Right lobe of liver (tissue), 6 donors: ENCODE measurements at places on chromosomes 6 and 20. TPM values are rescaled to one million over a fixed set of nuclear protein-coding genes. Genes with fewer than 3 reads are reported as not detected.

GRCh38 chr6:80402266-80402665 lies 295.8 kb downstream of the BCKDHB start:
- DNase-seq, result no peak

- no peak for DNase-seq
These were observed 77.1 kb downstream of the SHLD1 start for GRCh38 chr20:5827098-5827853.

GRCh38 chr6:30163918-30164654 lies 740 bp downstream of the TRIM15 start:
- DNase-seq, result no peak

DNA sequence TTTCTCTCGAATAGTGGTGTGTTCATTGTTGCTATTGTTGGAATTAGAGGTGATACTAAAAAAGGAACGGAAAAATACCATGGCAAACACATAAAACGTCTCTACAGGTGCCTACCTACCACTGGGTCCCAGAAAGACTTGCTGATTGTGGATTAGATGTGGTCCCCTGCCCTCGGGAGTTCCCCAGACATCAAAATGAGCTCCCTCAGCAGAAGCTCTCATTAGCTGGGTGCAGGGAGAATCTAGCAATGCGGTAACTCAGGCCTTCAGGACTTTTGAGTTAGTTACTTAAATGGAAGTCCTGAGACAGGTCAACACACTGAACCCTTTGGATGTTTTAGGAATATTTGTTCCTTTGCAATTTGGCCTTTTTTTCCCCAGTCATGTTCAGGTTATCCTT lies 6.1 kb downstream of the IRF4 start:
- DNase-seq, result no peak

DNA sequence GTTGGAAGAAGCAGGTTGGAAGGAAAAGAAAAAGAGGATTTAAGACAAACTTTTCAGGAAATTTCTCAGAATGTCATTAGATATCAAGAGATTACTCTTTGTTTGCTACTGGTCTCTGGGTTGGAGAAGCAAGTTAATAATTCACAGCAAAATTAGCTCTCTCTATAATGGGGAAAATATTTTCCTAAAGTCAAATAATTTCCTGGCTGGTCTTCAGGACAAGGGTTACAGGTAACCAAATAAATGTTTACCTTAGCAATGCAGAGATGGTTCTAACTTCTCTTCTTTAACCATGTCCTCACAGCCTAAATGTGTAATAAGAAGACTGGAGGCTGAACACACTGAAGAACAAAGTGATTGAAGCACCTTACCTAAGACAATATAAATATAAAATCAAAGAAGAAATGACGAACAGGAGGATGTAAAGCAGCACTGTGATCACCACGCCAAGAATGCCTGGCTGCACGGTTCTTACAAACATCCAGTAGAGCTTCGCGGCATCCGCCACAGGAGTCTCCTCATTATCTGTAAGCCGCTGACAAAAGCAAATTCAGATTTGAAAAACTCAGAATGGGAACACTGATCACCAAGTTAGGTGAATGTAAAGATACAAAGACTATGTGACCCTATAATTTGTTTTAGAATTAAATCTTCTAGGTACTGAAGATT lies 717.5 kb downstream of the TFAP2A start:
- no peak for DNase-seq

DNA sequence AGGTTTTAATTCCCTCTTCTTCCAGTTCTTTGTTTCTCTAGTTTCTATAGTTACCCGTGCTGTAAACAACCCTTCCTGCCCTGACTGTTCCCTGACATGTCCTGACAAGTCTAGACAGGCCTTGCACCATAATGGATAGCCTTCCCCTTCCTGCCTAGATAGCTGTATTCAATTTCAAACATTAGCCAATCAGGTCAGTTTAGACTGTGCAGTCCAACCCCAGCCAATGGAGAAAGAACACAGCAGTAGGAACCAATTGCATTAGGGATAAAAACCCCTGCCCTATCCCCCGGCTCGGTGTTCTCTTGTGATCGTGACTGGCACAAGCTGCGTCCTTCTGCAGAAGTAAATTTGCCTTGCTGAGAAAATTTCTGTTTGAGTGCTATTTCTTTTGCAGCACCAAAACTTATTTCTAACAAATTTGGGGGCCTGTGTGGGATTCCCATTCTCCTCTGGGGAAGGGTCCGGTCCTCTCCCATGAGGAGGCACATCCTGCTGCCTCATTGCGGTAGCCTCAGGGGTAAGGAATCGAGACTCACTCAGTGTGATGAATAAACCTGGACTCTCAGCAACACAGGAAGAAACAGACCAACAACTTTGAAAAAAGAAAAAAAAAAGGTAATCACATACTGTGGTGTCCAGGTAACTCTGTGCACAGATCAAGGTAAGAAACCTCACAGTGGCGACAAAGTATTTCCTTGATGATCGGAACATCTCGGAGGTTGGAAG lies 248.7 kb upstream of the ECI2 start:
- DNase-seq, result no peak

DNA sequence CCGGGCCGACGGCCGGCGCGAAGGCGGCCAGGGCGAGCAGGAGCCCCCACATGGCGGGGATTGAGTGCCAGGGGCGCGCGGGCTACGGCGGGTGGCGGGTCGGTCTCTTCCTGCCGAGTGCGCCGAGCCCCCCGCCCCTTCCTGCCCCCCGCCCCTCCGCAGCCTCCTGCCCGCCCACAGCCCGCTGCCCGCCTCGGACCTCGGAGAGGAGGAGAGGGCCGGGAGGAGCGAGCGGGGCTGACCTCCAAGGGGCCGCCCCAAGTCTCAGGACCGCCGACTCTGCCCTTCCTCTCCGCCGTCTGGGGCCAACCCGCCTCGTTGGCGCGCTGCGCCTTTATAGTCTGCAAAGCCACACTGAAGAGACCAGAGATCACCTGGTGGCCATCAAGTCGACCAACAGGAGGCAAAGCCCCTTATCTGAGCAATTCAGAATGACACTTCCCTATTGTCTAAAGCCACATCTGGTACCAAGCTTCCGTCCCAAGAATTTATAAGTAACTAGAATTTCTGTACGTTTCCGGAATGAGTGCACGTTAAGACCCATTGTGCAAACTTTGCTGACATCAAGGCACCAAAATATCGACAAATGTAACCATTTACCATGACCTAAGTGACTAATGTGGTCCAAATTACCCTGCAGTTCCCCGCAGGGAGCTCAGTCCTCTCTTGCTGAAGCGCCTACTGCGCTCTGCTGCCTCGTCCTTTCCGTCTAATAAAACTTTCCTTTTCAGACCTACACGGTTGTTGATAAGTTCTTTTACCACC lies at the start of gene CPXM1:
Gene CPXM1 (minus strand): TSS at position 107 of the 765 bp plus-strand sequence. CDS start 55 bp downstream, at position 52.
- no peak for DNase-seq

DNA sequence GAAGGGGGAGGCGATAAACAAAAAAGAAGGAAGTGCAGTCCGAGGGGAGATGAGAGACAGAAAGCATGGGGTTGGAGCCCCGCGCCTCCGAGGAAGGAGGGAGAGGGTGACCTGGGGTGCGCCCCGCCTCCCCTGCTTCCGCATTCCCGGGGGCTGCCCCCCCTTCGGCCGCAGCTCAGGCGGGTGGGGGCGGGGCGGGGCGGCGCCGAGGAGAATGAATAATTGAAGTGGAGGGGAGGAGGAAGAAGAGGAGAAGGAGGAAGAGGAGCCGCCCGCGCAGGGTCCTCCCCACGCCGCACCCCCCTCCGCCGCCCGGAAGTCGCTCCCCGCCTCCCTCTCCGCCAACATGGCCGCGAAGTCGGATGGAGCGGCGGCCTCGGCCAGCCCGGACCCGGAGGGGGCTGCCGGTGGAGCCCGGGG lies at the start of gene XKR7:
Gene XKR7 (plus strand): TSS at position 322 of the 420 bp plus-strand sequence. CDS start 25 bp downstream, at position 347.
- no peak for DNase-seq

The XKR7 gene
- not detected for total RNA-seq

GRCh38 chr6:47179286-47179685 lies 130.4 kb downstream of the TNFRSF21 start:
- DNase-seq, result no peak

The FAM209A gene
- 0.37 TPM for total RNA-seq

DNA sequence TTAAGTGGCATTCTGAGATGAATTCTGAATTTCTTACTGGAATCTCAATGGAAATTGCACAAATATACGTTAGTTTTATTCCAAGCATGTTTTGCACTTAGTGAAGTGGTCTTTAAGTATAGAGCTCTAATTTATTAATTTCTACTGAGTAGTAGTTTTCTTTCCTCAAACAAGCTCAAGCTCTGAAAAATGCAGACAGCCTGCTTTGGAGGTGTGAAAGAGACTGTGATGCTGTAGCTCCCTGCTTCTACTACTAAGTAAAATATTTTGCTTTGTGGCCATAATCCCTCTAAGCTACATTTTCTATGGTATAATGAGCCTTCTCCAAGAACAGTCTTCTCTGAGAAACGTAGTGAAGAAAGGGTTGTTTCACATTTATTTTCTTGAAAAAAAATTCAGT lies 243.5 kb upstream of the HS3ST5 start:
- DNase-seq, result no peak

The RIMS4 gene
- total RNA-seq, result not detected

- DNase-seq, result no peak
These were observed 204.9 kb downstream of the FOXA2 start for GRCh38 chr20:22379472-22379871.

GRCh38 chr6:11938285-11938890 lies 73.7 kb upstream of the HIVEP1 start:
- DNase-seq, result no peak

The ATP6V1G2 gene
- not detected for total RNA-seq

DNA sequence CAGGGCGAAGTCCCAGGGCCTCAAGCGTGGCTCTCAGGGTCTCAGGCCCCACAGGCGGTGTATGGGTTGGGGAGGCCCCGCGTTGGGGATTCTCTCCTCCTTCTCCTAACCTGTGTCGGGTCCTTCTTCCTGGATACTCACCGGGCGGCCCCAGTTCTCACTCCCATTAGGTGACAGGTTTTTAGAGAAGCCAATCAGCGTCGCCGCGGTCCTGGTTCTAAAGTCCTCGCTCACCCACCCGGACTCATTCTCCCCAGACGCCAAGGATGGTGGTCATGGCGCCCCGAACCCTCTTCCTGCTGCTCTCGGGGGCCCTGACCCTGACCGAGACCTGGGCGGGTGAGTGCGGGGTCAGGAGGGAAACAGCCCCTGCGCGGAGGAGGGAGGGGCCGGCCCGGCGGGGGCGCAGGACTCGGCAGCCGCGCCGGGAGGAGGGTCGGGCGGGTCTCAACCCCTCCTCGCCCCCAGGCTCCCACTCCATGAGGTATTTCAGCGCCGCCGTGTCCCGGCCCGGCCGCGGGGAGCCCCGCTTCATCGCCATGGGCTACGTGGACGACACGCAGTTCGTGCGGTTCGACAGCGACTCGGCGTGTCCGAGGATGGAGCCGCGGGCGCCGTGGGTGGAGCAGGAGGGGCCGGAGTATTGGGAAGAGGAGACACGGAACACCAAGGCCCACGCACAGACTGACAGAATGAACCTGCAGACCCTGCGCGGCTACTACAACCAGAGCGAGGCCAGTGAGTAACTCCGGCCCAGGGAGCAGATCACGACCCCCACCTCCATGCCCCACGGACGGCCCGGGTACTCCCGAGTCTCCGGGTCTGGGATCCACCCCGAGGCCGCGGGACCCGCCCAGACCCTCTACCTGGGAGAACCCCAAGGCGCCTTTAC lies at the start of gene HLA-G:
Gene HLA-G (plus strand): TSS at position 247 of the 892 bp plus-strand sequence. CDS start 20 bp downstream, at position 267.
- DNase-seq, result no peak

GRCh38 chr6:87682310-87682709 lies 19.7 kb downstream of the AKIRIN2 start:
- no peak for DNase-seq

DNA sequence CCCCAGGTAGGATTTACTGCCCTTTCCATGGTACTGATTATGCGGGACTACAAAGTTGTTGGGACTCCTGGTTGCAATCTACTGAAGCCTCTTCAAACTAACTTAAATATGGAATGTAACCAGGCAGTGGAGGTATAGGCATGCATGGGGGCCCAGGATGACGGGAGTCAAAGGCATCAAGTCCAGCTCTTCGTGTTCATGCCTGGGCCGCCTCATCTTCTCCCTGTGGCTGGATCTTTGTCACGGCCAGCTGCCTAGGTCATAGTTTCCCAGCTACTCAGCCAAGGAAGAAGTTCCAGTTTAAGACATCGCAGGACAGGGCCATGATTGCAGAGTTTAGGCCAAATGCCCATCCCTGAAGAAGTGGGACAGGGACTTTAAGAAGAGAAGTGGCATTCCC lies 20.5 kb downstream of the LYRM2 start:
- DNase-seq, result no peak

GRCh38 chr20:16082051-16082550 lies 491.1 kb downstream of the KIF16B start:
- DNase-seq, result no peak

DNA sequence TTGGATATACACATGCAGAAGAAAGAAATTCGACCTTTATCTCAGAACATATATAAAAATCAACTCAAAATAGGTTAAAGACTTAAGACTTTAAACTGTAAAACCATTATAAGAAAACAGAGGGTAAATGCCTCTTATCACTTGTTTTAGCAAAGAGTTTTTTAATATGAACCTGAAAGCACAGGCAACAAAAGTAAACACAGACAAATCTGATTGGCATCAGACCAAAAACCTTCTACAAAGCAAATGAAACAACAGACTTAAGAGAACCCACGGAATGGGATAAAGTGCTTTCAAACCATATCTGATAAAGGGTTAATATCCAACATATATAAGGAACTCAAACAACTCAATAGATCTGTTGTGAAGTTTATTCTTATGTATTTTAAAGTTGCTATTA lies 309.9 kb upstream of the OPRM1 start:
- DNase-seq, result no peak

DNA sequence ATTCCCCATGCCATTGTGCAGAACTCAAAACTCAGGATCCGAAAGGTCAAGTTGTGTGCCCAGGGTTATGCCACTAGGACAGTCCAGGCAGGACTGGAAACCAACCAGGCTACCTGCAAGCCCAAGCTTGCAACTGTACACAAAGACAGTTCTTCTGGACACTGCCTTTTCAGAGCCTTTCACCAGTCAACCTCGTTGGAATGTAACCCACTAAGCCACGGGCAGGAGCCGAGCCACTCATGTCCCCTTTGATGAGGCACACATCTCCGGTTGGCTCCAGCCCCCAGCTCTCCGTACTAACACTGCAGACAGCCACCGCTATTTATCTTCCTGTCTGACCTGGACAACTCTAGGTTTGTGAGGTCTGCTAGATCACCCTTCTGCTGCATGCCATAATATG lies 62.5 kb downstream of the BMP7 start:
- no peak for DNase-seq

The CFAP61 gene
- total RNA-seq, result not detected

DNA sequence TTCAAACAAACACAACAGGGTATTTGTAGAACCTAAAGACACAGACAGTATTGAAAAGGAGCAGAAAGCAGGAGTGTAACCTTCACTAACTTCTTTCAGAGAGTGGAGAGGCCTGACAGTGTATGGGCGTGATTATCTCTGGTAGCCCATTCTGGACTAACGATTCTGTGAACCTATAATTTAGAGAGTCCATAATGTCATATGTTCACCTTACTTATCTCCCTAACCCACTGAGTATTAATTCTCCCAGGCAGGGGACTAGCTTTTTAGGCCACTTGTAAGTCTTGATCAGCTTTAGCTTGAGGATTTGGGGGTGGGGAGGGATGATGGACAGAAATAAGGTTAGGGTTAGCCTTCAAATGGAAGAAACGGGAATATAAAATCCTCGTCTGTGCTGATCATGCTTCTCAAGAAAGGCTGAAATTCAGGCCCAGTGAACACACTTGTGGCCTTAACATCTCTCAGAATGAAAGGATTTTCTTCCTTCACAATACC lies 2.8 kb upstream of the PARD6B start:
- no peak for DNase-seq
